CMK (cell line): ENCODE measurements at places on chromosomes 5 and 9.

GRCh38 chr5:16757989-16758501 lies 141.2 kb upstream of the RETREG1 start:
- DNase-seq = no peak

DNA sequence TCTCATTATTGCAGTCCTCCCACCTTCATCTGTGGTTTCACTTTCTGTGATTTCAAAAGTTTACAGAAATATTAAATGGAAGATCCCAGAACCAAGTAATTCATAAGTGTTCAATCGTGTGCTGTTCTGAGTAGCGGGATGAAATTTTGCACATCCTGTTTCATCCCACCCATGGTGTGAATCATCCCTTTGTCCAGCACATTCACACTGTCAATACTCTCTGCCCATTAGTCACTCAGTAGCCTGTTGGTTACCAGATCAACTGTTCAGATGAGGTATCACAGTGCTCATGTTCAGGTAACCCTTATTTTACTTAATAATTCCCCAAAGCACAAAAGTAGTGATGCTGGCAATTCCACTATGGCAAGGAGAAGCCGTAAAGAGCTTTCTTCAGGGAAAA lies 26.8 kb downstream of the FAM81B start:
- no peak for DNase-seq

GRCh38 chr5:114346181-114346580 lies 15.7 kb upstream of the KCNN2 start:
- DNase-seq = no peak

GRCh38 chr5:103624675-103625074 lies 62.1 kb upstream of the NUDT12 start:
- no peak for DNase-seq

- DNase-seq = no peak
These were observed 2.1 kb downstream of the LCN15 start for GRCh38 chr9:136762221-136762691.

GRCh38 chr5:150690760-150691159 lies 10.1 kb downstream of the RBM22 start:
- no peak for DNase-seq
